NAMALWA (cell line): ENCODE measurements at places on chromosomes 5 and 9.

DNA sequence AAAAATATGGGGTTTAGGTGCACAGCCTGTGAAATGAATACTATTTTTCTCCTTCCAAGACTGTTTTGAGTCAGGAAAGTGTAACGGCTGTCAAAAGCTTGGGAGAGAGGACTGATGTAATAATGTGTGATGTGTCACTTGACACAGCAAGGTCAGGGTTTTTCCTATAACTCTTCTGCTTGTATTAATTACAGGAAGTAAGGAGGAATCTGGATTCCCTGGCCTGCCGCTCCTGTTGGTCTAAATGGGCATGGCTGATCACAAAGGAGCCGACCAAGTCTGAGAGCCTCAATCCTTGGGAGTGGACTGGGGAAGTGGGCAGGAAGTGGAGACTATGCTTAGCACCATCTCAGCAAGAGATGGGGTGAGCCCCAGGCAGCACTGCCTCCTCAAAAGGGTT is 16.7 kb upstream of the SLC28A3 start:
- DNase-seq: no peak

- DNase-seq: peak; percentile 93
Observed at GRCh38 chr9:97923529-97924108, 1.3 kb upstream of the TRMO start.

DNA sequence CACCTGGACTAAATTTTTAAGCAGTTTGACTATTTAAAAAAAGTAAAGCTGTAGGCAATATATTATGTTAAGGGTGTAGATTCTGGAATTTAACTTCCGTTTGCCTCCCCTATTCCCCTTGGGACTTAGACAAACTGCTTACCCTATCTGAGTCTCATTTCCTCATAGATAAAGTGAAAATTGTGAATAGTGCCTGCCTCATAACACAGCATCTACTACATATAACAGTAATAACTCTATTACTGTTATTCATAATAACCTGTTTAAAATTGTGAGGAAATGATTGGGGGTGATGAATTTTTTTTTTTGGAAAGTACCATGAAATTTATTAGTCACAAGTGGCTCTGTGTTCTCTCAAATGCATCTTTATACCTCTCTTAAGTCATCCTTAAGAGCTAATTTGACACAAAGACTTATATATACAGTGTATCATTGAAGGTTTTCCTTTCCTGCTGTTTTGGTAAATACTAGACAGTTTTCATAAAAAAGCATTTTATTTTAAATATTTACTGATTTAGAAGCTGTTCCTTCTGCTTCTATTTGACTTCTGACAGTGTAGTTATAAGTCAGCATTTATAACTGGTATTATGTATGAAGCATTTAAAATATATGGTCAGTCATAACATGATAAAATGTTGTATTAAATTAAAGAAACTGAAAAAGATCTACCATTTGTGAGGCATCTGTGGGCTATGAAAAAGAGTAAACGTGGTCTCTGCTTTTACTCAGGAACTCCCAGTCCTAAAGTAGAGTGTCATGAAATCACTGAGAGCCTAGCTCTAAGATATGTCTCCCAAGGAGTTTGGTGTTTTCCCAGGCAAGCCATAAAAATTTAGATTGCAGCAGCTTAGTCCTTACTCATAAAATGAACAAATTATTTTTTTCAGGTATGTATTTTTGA is 46.4 kb downstream of the MCCC2 start:
- no peak for DNase-seq

GRCh38 chr5:150349681-150350275 is 7.7 kb upstream of the TCOF1 start:
- DNase-seq: no peak

DNA sequence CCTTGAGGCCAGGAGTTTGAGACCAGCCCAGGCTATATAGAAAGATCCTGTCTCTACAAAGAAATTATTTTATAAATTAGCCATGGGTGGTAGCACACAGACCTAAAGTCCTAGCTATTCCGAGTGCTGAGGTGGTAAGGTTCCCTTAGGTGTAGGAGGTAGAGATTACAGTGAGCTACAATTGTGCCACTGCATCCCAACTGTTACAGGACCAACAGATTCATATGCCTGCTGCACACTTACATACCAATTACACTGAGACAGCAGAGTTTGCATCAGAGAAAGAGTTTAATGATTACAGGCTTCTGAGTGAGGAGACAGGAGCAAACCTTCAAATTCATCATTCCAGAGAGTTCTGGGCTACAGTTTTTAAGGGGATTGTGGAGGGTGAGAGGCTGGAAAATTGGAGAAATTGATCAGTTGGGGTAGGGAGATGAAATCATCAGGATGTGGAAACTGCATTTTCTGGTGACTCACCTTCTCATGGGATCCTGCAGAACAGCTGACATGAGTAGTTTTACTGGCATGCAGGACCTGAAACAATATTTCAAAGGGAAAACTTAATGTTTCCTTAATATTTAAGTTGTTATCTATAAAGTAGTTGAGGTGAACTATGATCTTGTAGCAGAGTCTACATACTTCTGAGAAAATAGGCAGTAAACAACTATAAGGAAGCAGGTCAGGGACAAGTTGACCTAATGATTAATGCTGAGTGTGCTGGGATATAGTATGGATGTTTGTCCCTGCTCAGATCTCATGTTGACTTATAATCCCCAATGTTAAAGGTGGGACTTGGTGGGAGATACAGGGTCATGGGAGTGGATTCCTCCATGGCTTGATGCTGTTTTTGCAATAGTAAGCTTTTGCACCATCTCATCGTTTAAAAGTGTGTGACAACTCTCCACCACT is 54.7 kb downstream of the ANXA2R start:
- DNase-seq: no peak

GRCh38 chr9:121210536-121210935 is 8.9 kb upstream of the RAB14 start:
- DNase-seq: no peak

- peak; percentile 53 for DNase-seq
Observed at GRCh38 chr9:2132484-2133082, 117.4 kb downstream of the SMARCA2 start.

DNA sequence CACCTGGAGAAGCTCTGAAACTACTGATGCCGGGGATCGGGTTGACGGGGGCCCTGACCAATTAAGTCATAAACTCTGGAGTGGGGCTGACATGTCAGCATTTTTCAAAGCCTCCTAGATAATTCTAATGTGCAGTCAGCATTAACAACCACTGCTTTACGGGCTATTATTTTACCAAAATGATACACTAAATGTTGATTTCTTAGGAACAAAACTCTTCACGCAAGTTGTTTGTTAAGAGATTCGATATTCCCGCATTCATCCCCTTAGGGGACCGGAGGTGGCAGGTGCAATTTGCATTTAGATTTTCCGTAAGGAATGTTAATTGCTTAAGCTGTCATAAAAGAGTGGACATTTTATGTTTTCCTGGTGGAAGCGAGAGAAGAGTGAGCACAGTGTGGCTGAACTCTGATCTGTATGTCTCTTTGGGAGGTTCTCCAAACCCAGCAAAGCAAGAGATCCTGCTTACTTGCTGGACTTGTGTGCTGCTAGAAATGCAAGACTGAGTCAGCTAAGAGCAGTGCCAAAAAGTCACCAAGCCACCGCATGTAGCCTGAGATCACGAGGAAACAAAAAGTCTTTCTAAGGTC is 77.6 kb downstream of the UGCG start:
- DNase-seq: no peak

DNA sequence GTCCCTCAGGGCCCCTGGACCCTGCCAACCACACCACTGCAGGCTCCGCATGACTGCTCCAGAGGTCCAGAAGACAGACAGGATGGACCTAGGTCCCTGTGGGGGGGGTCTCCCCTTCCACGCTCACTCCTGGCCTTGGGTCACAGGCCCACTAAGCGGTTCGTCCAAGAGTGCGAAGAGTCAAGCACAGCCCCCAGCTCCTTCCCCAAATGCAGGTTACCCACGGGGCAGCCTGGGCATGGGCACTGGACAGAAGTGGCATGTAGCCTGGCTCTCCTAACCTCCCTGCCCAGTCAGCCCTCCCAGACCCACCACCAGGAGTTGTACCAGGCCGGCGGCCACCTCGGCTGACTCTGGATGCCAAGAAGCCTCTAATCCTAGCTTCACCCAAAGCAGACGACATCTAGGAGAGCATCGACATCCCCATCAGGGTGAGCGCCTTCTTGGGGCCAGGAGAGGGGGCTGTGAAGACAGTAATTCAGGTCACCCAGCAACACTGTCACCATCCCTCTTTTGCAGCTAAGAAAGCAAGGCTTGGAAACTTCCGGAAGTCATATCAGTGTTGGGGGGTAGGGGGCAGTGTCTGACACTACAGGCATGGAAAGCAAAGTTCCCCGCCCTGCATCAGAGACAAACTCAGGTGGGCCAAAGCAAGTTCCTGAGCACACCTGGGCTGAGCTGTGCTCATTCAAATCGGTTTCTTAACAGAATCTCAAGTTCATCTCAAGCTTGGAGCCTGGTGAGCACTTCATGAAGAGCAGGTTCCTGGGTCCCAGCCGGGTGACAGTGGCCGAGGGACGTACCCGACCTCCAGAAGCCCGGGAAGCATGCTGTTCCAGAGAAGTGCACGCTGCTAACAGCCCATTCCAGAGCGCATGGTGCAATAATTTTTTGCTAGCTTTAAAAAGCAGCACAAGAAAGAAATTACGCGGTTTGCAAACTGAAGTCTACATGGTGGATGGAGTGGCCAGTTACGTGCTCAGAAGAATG is 68.7 kb downstream of the SEMA4D start:
- DNase-seq: peak; percentile 90

GRCh38 chr5:98482321-98483300 is 290.9 kb upstream of the RGMB start:
- no peak for DNase-seq

GRCh38 chr9:122116040-122116439 is 22.9 kb upstream of the TTLL11 start:
- no peak for DNase-seq

DNA sequence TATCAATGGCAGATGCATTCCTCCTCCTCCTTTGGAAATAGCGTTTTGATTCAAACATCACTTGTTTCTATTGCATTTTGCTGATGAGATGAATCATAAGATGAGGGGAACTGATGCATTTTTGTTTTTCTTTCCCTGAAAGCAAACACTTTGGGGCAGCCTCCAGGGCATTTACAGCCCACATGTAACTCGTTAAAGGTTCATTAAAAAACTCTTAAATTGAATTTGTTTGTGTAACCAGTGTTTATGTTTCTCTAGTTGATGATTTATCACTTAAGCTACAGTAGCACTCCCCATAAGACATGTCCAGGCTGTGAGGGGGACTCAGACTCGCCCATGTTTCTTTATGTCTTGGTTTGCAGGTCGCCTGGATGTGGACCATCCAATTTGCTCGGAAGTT is 246.1 kb upstream of the ANKH start:
- no peak for DNase-seq

GRCh38 chr9:1458503-1458902 is 408.3 kb downstream of the DMRT2 start:
- DNase-seq: no peak

- no peak for DNase-seq
Observed at GRCh38 chr9:134607971-134608370, 33.6 kb upstream of the COL5A1 start.

DNA sequence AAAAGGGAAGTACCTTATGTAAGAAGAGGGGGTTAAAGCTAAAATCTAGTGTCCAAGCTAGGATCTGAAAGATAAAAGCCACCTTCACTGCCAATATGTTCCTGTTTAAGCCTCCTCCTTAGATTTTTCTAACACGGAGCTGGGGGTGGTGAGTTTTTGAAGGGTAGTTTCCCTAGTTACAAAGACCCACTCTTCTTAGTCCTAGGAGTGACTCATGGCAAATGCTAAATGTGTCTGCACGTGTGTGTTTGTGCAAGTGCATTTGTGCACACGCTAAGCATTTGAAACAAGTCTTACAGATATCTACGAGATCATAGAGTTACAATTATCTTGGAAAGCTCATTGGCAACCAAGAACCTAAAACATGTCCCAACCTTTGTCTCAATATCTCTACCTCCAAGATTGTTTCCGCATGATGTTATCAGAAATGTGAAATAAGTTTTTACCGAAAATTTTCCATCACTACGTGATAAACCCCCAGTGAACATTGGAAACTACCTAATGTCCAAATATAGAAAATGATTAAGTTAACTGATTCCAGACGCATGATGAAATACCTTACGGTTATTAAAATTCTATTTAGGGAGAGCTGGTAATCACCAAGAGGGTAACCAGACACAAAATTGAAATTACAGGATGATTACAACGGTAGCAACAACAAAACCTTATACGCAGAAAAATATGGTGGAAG is 78.0 kb upstream of the HRH2 start:
- DNase-seq: no peak
